ENCODE measurements at places on chromosomes 12 and 14.

- DNase-seq = no peak
Observed at GRCh38 chr12:62103748-62104147, 156.5 kb upstream of the USP15 start.

DNA sequence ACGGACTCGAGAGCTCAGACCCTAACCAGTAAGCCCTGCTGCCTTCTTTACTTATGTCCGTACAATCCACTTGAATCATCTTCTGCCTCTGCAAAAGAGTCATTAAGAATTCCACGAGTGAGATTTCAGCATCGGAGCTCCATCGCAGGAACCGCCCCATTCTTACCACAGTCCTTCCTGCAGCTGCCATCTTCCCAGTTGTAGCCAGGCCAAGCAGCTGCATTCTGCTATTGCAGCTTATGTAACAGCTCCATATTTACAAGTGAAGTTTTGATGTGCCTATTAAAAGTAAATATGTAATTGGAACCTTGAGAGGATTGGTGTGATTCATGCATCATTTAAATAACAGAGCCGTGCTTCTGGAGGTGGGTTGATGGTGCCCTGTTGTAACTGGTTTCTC is 157.4 kb downstream of the KICS2 start:
- no peak for DNase-seq

- DNase-seq = no peak
Observed at GRCh38 chr12:62191491-62192179, 68.6 kb upstream of the USP15 start.

DNA sequence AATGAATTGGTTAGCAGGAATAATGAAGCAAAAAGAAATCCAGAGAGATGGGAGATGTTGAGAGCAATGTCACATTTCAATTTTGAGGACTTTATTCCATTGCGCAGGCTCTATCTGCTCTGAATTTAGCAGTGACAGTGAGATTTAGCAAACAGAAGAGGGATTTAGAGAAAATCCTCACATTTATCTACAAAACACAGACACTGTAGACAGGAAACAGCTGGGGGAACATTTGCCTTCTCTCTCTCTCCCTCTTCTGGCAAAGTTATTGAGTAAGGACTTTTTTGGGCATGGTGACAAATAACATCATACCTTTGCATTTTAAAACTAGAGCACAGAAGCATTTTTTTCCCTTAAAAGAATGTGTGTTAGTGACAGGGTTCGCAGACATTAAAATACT is at the start of gene IGF1:
TSS of gene IGF1 (minus strand) at position 158 of the 400 bp plus-strand sequence. CDS start 182 bp downstream, outside the sequence.
- DNase-seq = no peak

- DNase-seq = no peak
Observed at GRCh38 chr12:132228476-132229192, 84.4 kb downstream of the NOC4L start.

DNA sequence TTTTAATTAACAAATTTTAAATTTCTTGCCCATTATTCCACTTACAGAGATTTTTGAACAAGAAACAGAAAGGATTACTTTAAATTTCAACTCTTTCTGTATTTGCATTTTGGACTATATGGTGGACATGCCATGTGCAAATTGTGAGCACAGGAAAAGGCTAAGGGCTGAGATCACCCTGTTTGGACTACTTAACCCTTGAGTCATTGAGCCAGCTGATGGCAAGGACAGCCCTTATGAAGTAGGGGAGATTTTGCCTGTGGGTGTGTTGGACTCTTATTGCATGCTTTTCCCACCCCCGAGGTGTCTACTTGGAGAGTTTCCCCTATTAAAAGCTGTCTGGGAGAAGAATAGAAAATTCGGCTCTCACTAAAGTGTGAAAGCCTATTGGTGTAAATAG is 17.2 kb downstream of the DERA start:
- no peak for DNase-seq

DNA sequence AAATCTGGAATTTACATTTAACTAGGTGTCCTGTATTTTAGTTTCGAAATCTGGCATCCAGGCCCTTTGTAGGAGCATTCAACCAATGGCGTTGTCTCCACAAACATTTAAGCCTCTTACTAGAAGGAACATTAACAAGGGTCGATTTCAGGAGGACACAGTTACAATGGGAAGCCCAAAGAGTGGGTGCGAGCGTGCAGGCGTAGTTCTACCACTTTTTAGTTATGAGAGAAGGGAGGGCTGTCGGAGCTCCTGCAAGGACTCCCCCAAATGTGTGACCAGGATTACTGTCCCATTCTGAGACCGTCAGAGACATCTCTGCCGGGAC is 365 bp upstream of the ABHD4 start:
- no peak for DNase-seq

DNA sequence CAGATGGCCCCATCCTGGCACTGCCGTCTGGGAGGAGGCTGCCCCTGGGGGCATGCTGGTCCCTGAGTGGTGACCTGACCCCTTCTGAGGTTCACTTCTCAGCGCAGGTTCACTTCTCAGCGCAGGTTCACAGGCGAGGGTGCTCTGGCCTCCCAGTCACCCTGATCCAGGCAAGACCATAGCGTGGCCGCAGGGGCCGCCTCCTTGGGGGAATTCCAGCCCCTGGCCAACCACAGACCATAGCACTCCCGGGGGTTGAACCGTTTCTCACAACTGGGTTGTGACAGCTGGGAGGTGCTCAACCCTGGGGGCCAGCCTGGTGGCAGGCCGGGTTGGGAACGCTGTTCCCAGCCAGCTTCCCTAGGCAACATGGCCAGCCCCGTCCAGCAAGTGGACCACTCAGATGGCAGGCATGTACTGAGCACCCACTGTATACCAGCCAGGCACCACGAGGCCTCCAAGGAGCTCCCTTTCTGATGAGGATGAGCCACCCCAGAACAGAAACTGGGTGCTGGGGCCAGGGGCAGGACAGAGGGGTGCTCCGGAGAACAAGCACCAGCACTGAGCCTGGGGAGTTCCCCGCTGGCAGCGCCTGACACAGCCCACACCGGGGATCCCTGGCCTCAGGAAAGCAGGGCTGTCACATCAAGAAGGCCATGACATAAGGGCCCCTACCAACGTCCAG is 28.3 kb upstream of the ZFP36L1 start:
- no peak for DNase-seq

DNA sequence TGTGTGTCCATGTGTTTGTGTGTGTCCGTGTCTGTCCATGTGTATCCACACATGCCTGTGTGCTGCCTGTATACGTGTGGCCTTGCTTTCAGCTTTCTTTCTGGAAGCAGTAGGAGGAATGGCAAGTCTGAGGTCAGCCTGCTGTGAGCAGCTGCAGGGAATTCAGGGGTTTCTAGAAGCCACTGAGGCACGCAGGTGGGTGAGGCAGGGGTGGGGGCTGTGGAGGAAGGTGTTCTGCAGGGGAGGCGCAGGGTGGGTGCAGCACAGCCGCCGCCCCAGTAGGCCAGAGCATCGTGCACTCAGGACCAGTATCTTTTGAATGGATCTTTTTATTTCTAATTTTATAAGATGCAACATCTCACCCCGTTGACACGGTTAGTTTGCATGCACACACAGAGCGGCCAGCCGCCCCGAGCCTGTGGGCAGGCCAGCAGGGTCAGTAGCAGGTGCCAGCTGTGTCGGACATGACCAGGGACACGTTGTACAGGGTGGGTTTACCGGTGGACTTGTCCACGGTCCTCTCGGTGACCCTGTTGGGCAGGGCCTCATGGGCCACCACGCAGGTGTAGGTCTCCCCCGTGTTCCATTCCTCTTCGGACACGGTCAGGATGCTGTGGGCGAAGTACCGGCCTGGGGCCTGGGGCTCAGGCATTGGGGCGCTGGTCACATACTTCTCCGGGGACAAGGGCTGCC is 327.7 kb downstream of the TMEM121 start:
- no peak for DNase-seq

- DNase-seq = no peak
Observed at GRCh38 chr12:26162905-26163304, 32.5 kb upstream of the SSPN start.

DNA sequence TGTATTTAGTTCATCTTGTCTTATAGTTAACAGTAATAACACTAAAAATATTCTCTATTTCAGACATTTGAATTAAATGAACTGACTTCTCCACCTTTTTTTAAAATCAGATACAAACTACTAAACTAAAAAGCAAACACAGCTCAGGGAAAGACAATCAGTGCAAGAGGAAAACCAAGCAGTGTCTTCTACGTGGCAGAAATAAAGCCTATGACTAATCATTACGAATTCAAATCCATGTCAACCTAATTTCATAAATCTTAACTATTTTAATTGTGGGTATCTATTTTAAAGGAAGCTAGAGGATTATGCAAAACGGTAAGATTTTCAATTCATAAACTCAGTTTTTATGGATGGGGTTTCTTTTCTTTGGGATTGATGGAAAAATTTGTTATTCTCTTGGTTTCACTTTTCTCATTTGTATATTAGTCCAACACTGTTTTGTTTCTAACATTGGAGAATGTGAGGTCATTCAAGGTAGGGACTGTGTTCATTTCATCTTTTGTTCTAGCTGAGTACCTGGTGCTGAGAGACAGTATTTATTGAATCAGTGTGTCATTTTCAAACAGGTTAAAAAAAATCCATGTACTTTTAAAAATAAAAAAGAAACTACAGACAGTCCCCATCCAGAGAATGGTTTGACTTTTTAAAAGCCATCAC is 12.8 kb upstream of the PALS1 start:
- DNase-seq = no peak

- no peak for DNase-seq
Observed at GRCh38 chr12:113221997-113222729, 899 bp downstream of the TPCN1 start.

GRCh38 chr12:75360920-75361319 is 26.4 kb downstream of the GLIPR1L1 start:
- no peak for DNase-seq

DNA sequence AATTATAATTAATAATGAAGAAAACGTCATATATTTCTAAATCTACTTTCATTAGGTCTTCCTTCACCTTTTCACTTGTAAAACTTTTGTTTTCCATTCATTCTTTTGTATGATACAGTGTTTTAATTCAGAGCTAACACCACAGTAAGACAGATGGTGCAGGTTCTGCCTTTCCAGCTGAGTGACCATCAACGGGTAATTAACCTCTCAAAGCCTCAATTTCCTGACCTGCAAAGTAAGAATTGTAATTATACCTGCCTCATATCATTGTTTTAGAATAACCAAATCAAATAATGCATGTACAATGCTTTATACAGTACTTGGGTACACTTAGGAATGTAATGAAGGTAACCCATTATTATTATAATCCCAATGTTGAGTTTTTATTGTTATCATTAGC is 157.6 kb downstream of the FOXA1 start:
- DNase-seq = no peak

DNA sequence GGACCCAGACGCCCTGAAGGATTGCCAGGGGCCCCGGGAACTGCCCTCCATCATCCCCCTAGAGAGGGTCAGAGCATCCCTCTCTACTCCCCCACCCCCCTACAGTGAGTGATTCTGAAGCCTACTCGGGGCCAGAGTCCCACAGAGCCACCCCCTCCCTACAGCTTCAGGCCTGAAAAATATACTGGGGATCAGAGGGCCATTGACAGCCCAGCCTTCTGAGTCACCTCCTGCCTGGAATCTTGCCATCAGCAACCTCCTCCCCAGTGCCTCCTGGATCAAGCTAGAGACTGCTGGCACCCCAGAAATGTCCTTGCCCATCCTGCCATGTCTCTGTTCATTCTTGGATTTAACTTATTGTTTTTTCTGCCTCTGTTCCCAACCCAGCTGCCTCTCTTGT is 21.7 kb upstream of the MIA2 start:
- DNase-seq = no peak

DNA sequence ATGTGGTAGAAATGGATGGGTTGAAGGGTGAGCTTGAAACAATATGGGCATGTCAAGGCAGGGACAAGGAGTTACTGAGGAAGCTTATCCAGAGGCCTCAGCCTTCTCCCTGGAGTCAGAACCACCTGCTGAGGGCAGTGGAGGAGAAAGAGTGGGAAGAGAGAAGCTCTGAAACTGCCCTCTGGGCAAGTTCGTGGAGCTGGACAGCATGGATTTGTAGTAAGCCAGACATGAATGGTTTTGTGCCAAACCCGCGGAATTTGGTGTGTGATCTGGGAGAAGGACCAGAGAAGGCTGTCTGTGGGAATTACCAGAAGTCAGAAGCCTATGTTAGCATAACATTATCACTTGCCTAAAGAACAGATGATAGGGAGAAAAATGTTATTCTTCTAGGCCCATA is 164.8 kb downstream of the SLC41A2 start:
- no peak for DNase-seq

DNA sequence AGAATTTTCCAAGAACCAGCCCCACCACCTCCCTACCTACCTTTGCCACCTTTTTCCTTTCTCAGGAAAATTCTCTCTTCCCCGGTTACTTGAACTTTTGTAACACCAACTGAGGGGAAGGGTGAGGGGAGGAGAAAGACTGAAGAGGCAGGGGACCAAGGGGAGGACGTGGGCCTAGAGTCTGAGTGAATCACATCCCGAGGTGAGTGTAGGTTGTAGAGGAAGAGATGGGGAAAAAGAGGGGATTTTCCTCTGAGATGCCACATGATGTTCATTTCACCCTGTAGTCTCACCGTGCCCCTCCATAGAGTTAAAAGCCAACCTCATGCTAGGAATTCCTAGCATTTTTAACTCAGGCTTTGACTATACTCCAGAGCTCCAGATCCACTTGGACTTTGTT is 311.8 kb downstream of the RPAP3 start:
- no peak for DNase-seq

DNA sequence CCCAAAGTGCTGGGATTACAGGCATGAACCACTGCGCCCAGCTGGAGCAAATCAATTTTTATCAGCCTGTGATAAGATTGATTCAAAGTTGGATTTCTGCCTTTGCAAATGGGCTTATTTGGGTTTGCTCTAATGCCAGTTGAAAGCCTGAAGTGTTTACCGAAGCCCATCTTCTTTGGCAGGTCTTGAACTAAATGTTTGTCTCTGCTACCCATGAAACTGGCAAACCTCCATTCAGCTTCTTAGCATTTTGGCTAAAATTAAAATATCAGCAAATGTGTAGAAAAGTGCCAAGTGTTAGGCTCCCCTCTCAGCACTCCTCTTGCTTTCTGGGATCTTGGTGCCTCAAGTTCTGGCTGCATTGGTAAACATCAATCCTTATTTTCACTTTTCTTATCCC is 61.5 kb downstream of the MGAT4C start:
- no peak for DNase-seq

GRCh38 chr12:75933101-75933500 is 98.5 kb downstream of the PHLDA1 start:
- DNase-seq = no peak

DNA sequence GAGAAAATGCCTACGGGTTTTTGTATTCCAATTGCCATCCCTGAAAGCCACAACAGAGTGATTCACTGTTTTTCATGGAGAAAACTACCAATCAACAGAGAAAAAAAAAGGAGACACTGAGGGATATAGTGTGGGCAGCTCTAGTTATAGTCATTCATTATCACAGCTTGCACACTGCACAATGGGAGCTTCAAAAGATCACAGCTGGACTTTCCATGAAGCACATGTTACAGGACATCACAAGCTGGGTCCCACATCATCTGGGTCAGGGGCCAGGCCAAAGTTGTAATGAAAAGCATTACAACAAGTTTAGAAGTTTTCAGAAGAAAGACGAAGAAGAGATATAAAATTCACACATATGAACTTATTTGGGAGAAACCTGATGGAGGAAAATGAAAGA is 41.5 kb downstream of the RERG start:
- DNase-seq = no peak

- DNase-seq = no peak
Observed at GRCh38 chr12:113769305-113769704, 196.8 kb downstream of the RBM19 start.

Data from activated CD8-positive, alpha-beta memory T cell treated with anti-CD3 and anti-CD28 coated beads for 1 hour (primary cell).